Hematopoietic multipotent progenitor cell treated with erythropoietin and hydrocortisone succinate and interleukin-3 and kit ligand, for 4 days (in vitro differentiated cells): ENCODE measurements at places on chromosomes 6 and 20.
A peak's percentile ranks its signal among the peaks of the same experiment; 100 is the strongest.

- DNase-seq: no peak
Observed at GRCh38 chr6:135458051-135458450, 39.5 kb downstream of the AHI1 start.

GRCh38 chr20:17610566-17611289 is 40.9 kb downstream of the DSTN start:
- peak; percentile 44 for DNase-seq

DNA sequence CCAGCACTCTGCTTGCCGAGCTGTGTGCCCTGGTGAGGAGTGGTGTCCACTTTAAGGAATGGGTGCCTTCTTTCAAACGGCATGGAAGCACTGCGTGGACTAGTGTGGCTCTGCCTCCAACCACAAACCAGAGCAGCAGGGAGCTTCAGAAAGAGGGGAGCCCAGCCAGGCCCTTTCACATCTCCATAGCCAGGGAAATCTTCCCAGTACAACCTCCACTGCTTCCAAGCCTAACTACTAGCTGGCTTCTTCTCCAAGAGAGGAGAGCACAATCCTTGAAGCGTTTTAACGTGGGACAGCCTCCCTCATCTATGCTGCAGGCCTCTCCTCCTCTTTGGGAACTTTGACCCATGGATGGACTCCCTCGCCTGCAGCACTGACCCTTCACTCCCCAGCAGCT is 26.7 kb downstream of the TNXB start:
- no peak for DNase-seq

GRCh38 chr20:16321291-16321690 is 252.0 kb downstream of the KIF16B start:
- DNase-seq: no peak

GRCh38 chr20:50919567-50919966 is 11.7 kb downstream of the ADNP start:
- DNase-seq: no peak

DNA sequence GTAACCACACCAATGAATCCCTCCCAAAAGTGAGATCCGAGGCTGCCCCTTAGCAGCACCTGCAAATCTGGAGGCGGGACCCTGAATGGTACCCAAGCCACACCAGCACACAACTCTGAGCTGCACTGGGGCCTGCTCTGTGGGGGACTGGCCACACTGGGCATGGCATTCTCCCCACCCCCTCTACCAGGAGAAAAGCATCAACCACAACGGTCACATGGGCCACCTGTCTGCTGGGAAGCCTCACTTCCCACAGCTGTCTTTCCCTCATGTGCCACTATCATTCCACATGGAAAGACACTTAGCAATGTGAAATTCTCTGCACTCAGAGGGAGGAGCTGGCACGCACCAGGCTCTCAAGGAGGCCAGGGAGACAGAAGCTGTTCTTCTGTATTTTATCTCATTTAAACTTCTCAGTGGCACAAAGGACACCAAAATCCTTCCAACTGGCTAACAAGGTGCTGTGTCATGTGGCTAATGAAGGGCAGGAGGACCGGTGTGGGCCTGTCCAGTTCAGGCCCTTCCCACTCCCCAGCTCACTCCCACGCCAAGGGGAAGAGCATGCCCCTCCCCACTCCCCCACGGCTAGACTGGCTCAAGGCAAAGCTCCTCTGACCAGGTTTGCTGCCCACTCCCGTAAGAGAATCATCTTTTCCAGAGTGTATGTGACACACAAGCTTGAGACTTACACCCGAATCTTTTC is 19.0 kb downstream of the YTHDF1 start:
- no peak for DNase-seq

- DNase-seq: no peak
Observed at GRCh38 chr20:10597637-10598036, 76.2 kb downstream of the JAG1 start.

DNA sequence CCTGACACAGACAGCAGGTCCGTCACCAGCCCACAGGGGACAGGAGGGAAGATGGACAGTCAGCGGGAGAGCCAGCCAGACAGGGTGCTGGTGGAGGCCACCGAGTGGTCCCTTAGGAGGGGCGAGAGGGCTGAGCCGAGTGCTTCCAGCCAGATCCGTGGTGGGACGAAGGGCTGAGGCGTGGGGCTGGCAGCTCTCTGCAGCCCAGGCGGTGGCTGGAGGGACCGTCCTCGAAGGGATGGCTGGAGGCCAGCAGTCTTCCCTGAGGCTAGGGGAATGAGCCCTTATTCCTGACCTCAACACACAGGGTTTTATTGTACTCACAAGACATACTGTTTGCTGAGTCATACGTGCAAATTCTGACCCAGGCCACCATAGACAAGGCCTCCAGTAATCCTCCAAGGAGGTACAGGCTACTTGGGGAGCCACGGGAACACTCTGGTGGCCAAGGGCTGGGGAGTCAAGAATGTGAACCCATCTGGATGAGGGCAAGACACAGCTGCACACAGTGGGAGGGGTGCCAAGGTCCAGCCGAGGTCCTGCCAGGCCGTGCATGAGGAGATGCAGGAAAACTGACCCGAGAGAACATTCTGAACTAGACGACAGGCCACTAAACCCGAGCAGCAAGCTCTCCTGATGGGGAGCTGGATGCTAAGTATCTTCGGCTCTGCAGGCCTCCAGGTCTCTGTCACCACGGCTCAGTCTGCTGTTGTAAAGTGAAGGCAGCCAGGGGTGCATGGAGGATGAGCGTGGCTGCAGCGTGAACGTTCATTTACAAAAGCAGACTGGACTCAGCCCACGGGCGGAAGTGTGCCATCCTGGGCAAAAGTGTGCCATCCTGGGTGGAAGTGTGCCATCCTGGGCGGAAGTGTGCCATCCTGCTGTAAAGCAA is 242.5 kb downstream of the TTLL2 start:
- no peak for DNase-seq
